ENCODE measurements at places on chromosomes 16 and 17.
A peak's percentile ranks its signal among the peaks of the same experiment; 100 is the strongest.

GRCh38 chr17:33596899-33597298, 303.8 kb upstream of the ASIC2 start:
- H3K4me1 ChIP-seq, result no peaks in the 10 kb centered on the region
- peaks cover 3% of the 10 kb centered on the region for H3K27me3 ChIP-seq
- H3K27ac ChIP-seq, result no peak overlapping the region
- no peaks in the 10 kb centered on the region for H3K36me3 ChIP-seq
- H3K4me3 ChIP-seq, result no peak overlapping the region

DNA sequence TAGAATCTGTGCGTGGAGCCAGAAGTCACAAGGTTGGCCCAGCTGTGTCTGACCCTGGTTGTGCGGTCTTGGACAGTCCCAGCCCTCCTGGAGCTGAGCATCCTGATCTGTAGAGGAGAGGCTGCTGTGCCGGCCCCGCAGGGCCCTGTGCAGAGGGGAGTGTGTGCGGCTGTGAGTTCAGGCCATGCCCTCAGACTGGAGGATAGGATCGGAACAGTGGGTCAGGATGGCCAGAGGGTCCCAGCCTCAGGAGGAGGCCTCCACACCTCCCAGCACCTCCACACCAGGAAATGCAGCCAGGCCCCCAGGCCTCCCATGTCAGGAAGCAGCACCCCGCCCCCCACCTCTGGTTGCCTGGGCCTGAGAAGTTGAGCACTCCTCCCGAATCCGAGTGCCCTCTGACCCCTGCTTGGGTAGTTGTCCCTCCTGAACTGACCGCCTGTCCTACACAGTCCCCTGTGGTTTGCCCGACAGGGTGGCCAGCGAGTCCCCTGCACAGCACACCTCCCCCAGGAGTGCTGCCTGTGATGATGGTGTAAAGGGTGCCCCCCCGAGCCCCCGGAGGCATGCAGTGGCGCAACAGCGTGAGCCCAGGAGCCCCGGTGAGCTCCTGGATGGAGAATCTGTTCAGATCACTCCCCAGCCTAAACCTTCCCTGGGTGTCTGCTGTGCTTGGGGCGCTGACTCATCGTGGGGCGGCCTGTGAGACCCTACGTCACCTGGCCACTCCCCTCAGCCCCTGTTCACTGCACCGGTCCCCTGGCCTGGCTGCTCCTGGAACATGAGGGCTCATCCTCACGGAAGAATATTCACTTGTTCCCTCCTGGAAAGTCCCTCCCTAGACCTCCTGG, 285.2 kb downstream of the SEC14L1 start:
- peak overlapping the region; percentile 54 for H3K27ac ChIP-seq
- H3K36me3 ChIP-seq, result no peaks in the 10 kb centered on the region

DNA sequence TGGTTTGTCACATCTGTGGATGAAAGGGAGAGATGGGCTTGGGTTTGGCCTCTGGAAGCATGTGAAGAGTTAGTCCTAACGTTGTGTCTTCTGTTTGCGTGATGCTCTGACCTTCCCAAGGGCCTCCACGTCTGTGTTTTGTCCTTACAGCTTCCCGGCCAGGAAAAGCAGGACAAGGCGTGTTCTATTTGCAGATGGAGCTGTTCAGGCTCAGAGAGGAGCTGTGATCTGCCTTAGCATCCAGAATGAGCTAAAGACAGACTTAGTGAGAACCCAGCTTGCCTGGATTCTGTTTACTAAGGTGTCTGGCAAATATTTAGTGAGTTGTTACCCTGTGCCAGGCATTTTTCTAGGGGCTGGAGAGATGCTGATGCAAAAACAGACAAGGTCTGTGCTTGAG, 282.1 kb downstream of the CBLN1 start:
- H3K27ac ChIP-seq, result no peak overlapping the region
- no peaks in the 10 kb centered on the region for H3K27me3 ChIP-seq
- no peak for DNase-seq
- no peak overlapping the region for H3K4me3 ChIP-seq

DNA sequence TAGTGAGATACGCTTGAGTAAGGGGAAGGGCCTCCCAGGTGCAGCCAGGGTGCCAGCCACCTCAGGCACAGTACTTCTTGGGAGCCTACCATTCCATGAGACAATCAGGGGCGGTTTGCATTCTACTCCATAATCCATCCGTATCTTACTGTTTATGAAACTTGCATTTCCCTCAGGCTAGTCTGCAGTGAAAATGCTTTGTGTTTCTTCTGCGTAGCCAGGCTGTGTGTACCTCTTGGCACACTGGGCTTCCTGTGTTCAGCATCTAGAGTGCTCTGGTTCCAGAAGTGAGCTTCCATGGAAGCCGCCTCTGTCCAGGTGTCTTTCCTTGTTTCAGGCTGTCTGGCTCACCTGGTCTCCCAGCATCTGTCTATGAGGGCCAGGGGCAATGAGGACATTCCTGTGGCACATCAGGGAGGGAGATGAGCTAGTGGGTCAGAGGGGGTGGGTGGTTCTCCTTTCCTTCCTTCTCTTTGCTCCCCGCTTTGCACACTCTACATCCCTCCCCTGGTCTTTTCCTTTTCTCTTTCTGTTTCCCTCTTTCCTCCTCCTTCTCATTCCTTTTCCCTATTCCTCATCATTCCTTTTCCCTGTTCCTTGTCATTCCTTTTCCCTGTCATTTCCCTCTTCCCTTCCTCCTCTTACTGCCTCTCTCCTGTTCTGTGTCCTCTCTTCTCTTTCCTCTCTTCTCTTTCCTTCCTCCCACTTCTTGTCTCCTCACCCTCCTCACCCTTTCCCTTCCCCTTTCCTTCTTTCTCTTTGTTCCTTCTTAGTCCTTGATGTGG, 386.5 kb downstream of the CPPED1 start:
- peaks cover 5% of the 10 kb centered on the region for H3K4me1 ChIP-seq
- no peak overlapping the region for H3K4me3 ChIP-seq
- no peak overlapping the region for H3K27ac ChIP-seq
- peaks cover 11% of the 10 kb centered on the region for H3K36me3 ChIP-seq

DNA sequence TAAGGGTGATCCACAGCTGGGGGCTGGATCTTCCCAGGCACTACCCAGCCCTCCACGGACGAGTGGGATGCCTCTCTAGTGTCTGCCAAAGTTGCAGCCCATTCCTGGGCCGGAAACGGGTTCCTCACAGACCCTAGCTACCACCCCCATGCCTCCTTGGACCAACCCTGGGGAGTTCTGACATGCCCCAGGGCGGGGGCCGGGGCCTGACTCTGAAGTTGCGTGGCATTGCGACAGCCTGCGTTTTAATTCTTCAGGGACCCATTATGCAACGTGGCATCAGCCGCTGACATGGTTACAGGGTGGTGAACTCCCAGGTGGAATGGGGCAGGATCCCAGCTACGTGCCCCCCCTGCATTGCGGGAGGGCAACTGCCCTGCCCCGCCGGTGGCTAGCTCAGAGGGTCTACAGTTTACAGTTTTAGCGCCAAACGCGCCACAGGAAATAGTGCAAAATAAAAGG, 2.7 kb downstream of the CBX4 start:
- H3K4me1 ChIP-seq, result peaks cover 42% of the 10 kb centered on the region
- H3K27ac ChIP-seq, result peak overlapping the region; percentile 22

DNA sequence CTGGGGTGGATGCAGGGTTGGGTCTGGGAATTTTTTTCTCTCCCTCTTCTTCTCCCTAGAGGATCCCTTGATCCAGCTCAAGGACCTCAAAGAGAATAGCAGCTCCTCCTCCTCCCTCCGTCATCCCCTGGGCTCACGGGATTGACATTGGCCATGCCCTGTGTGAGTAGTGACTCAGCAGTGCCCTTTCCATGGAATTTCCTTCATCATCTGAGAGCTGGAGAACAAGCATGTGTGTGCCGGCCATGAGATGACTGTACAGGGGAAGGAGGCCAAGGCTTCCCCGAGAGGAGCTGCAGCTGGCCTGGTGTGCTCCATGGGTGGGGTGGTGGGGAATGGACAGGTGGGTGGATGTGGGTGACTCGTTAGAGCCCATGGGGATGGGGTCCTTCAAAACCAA, 8.9 kb upstream of the WSCD1 start:
- H3K27me3 ChIP-seq, result peaks cover 39% of the 10 kb centered on the region
- no peak overlapping the region for H3K27ac ChIP-seq
- no peaks in the 10 kb centered on the region for H3K36me3 ChIP-seq
- no peaks in the 10 kb centered on the region for H3K4me1 ChIP-seq
- DNase-seq, result no peak

- H3K27me3 ChIP-seq, result peaks cover 17% of the 10 kb centered on the region
- H3K27ac ChIP-seq, result no peak overlapping the region
- DNase-seq, result no peak
- no peaks in the 10 kb centered on the region for H3K36me3 ChIP-seq
- H3K4me3 ChIP-seq, result no peak overlapping the region
Measured at GRCh38 chr17:5741810-5742209, 157.5 kb upstream of the NLRP1 start.

DNA sequence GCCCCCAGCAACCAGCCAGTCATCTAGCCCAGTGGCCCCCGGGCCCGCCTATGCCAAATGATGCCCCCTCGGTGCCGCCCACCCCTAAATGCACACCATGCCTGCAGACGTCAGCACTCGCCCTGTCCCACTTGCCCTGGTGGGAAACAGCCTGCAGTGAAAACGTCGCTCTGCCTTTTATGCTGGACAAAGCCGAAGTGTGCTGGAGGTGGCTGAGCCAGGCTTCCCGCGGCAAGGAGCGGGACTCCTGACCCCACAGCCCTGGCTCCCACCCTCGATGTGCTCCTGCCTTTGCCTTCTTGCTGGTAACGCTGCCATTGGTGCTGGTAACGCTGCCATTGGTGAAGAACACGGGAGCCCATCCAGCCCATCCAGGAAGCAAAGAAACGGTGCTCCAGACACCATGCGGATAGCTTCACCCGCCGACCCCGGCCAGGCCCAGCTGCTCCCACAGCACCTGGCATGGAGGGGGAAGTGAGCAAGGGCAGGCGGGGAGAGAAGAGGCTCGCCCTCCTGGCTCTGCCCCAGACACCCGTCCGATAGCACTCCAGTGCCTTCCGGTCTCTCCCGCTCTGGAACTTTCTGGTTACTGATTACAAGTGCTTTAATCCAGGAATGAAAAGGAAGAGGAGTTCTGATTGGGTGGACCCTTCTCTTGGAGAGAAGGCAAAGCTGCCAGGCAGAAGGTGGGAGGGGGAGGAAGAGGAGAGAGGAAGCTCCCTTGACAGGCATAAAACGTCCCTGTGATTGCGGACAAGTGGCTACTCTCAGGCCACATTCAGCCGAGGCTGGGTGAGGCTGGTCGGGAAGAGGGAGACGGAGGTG, 4.0 kb upstream of the BAIAP2 start:
- no peak overlapping the region for H3K4me3 ChIP-seq
- peaks cover 14% of the 10 kb centered on the region for H3K4me1 ChIP-seq
- no peaks in the 10 kb centered on the region for H3K36me3 ChIP-seq
- H3K27ac ChIP-seq, result no peak overlapping the region
- DNase-seq, result no peak

DNA sequence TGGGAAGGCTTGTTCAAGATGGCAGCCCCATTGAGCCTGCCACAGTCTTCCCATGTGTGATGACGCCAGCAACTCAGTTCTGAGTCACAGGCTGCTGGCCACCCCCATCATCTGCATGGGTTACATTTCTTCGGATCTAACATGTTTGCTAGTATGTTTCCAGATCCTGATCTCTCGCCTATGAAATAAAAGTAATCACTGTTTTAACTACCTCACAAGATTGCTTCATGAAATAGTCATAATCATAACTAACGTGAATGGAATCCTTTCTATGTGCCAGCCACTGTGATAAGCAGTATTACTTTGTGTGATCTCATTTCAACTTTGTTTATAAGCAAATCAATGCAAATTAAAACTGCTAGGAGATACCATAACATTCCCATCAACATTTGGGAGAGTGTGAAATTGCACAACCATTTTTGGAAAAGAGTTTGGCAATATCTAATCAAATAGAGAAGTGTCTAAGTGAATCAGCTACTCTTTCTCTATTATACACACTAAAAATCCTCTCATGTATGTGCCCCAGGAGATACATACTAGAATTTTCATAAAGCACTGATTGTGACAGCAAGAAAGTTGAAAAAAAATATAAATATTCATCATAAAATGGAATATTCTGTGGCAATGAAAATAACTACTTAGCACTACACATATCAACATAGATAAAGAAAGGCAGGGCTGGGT, 300.2 kb upstream of the IRX5 start:
- peaks cover 2% of the 10 kb centered on the region for H3K27me3 ChIP-seq
- no peak overlapping the region for H3K27ac ChIP-seq
- no peak for DNase-seq
- H3K36me3 ChIP-seq, result no peaks in the 10 kb centered on the region

- H3K27ac ChIP-seq, result no peak overlapping the region
- no peaks in the 10 kb centered on the region for H3K4me1 ChIP-seq
- no peak for DNase-seq
- no peaks in the 10 kb centered on the region for H3K36me3 ChIP-seq
Measured at GRCh38 chr16:10033556-10033955, 148.7 kb downstream of the GRIN2A start.

DNA sequence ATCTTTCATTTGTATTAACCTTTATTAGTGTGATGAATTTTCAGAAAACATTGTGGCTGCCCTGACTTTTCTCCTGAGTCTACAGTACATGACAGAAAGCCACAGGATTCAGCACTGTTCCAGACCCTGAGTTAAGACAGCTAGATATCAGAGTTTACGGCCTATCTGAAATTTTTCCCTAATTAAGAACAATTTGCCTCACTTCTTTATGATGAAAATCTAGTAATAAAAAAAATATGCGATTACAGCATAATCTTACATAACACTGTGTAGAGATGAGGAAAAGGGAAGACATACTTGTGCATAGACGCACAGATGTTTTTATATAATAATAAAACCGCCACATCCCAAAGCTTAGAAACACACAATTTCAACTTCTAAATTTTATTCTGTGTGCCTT, 7.3 kb downstream of the SPOP start:
- H3K36me3 ChIP-seq, result peaks cover 21% of the 10 kb centered on the region
- no peaks in the 10 kb centered on the region for H3K27me3 ChIP-seq
- H3K4me1 ChIP-seq, result peaks cover 65% of the 10 kb centered on the region
- no peak for DNase-seq

DNA sequence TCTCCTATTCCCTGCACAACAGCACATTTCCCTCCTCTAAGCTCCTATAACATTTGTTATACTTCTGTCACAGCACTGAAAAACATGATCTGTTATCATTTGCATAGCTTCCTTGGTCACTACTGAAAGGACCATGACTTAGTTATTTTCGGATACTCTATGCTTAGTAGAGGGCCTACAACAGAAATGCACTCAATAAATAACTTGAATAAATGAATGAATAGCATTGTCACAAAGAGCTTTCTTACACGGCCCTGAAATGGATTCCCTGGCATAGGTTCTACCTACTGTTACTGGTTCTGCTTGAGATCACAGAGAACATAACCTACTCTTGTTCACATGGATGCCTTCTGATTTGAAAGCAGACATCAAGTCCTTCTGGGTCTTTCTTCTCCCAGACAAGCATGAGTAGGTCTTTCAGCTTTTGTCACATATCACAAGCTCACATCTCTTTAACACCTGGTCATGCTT, 41.6 kb downstream of the MYO1D start:
- H3K4me3 ChIP-seq, result no peak overlapping the region
- H3K27ac ChIP-seq, result no peak overlapping the region
- no peaks in the 10 kb centered on the region for H3K4me1 ChIP-seq

Measured in activated naive CD8-positive, alpha-beta T cell treated with anti-CD3 and anti-CD28 coated beads, Interleukin-2, amount 50 U/mL, for 24 hours (primary cell).